ENCODE measurements at places on chromosomes 12 and 14.

DNA sequence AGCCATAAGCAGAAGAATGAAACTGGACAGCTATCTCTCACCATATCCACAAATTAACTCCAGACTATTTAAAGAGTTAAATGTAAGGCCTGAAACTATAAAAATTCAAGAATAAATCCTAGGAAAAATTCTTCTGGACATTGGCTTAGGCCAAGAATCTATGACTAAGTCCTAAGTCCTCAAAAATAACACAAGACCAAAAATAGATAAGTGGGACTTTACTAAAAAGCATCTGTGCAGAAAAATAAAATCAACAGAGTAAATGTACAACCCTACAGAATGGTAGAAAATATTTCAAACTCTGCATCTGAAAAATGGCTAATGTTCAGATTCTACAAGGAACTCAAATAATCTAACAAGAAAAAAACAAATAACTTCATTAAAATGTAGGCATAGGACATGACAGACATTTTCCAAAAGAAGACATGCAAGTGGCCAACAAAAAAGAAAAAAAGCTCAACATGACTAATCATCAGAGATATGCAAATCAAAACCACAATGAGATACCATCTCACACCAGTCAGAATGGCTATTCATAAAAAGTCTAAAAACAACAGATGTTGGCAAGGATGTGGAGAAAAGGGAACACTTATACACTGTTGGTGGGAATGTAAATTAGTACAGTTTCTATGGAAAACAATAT, 61.0 kb upstream of the PPFIA2 start:
- peak; percentile 62 for DNase-seq

DNA sequence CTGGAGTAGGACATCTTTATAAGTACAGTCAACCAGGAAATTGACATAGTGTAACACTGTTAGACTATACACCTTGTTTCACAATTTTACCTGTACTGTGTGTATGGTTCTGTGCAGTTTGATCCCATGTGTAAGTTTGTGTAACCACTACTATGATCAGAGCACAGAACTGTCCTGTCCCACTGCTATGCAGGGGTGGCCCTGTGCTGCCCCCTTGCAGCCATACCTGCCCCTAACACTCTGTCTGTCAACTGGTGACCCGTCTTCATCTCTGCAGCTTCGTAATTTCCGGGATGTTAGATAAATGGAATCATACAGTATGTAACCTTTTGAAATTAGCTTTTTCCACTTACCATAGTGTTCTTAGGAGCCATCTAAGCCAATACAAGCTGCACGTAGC, 58.7 kb upstream of the RD3L start:
- no peak for DNase-seq

DNA sequence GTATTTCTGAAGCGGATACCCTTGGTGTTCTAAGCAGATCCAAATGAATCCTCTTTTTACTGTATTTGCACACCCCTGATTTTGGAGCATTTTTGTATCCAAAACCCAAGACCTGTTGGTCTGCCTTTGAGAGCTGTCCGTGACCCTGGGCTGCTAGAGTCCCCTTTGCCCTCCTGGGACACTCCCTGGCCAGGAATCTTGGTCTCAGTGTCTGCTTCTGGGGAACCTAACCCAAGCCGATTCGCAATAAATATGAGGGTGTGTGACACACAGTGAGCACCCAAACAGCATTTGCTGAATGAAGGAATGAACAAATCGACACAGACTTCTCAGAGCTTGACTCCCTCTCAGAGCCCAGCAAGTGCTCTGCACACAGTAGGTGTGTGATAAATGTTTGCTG, 92.9 kb downstream of the SCARB1 start:
- DNase-seq = no peak

GRCh38 chr14:91354979-91355685, 62.5 kb downstream of the CCDC88C start:
- DNase-seq = no peak

GRCh38 chr14:79583738-79584408, 627.4 kb downstream of the DIO2 start:
- peak; percentile 87 for DNase-seq

- no peak for DNase-seq
Observed at GRCh38 chr14:67447033-67447381, 35.0 kb upstream of the PLEK2 start.

GRCh38 chr12:3662521-3662921, 90.4 kb downstream of the CRACR2A start:
- DNase-seq = no peak

GRCh38 chr12:19435831-19436497, 3.3 kb upstream of the AEBP2 start:
- no peak for DNase-seq

GRCh38 chr12:117622741-117623140, 261.3 kb upstream of the NOS1 start:
- DNase-seq = no peak

DNA sequence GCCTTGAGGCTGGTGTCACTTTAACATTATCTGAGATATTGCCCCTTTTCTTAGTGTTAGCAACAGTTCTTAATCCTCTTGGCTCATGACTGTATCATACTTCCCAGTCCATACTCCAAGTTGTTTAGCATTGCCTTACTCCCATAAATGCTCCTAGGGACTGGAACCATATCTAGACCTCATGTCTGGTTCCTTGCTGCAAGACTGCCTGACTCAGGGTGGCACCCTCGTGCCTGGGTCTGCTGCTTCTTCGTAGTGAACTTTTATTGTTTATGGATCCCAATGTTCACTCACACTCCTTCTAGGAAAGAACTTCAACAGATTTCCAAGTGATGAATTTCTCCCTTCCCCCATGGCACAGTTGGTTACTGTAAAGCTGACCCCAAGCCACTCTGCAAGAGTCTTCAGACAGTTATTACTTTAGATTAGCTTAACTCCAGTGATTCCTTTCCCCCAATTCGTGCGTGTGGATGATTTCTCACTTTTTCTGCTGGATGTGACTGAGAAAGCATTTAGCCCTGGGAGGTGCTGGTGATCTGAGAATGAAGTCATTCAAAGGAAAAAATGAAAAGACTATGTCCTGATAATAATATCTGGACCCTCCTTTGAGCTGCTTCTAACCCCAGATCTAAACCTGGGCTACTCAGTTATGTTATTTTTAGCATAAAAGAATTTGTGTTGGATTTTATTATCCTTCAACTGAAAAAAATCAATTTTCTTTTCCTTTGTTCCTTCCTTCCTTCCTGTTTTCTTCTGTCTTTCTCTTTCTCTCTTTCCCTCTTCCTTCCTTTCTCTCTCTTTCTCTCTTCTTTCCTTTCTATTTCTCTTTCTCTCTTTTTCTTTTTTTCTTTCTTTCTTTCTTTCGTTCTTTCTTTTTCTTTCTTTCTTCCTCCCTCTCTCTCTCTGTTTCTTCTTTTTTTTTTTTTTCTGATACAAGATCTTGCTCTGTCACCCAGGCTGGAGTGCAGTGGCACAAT, 47.5 kb upstream of the PPP1R12A start:
- DNase-seq = no peak

- peak; percentile 84 for DNase-seq
Observed at GRCh38 chr14:33165144-33165925, 226.7 kb downstream of the NPAS3 start.

DNA sequence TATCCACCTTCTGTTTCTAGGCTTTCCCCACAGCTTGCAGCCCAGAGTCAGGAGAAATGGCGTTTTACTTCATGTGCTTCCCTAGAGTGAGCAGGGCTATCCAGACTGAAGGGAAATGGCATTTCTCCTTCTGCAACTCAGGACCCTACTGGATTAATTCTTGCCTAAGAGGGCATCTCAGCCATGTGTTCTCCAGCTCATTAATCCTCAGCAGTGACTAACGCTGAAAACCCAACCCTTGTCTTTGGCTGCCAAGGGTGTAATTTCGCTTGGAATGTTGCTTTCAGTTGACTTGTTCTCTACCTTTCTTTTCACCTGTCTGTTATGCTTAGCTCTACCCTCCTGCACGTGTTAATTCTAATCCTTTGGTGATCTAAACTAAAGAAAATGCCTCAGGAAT, 21.0 kb upstream of the EMP1 start:
- peak; percentile 80 for DNase-seq

- DNase-seq = no peak
Observed at GRCh38 chr14:90981636-90982035, 78.8 kb downstream of the RPS6KA5 start.

GRCh38 chr12:47717443-47718193, 7.7 kb downstream of the ENDOU start:
- peak; percentile 27 for DNase-seq

GRCh38 chr12:87870493-87871460, 158.4 kb downstream of the C12orf50 start:
- peak; percentile 14 for DNase-seq

- no peak for DNase-seq
Observed at GRCh38 chr12:46445093-46445492, 72.5 kb upstream of the SLC38A2 start.

DNA sequence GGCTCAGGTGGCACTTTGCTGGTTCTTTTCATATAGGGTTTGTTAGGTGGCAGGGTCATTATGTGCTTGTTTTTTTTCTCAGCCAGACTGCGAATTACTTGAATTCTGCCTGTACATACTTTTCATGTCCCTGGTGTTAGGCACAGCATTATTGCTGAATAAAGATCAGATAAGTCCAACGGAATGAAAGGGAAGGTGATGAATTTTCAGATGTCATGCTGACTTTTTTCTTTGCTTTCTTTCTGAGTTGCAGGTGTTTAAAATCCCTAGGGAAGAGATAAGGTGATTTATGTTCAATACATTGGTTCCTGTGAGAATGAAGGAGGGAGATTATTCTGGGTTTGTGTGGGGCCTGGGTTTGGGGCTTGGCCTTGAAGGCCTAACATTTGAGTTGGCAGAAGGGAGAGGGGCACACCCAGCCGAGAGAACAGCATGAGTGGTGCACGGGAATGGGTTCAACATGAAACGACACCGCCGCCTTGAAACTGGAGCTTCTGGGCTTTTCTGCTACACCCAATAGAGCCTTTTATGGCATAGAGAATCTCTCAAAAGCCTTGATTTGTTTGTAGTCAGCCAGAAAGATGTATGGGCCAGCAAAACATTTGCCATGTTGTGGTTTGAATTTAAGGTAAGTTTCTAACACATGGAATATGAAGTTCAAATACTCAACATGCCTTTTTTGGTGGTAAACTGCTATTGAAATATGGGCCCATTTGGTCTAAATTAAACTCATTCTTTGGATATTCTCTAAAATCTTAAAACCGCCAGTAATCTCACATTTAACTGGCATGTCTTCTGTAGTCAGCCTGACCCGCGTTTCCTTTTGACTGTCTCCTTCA, 477.0 kb downstream of the PCNX1 start:
- DNase-seq = no peak

GRCh38 chr14:83992857-83993256, 1537.1 kb upstream of the FLRT2 start:
- DNase-seq = no peak

DNA sequence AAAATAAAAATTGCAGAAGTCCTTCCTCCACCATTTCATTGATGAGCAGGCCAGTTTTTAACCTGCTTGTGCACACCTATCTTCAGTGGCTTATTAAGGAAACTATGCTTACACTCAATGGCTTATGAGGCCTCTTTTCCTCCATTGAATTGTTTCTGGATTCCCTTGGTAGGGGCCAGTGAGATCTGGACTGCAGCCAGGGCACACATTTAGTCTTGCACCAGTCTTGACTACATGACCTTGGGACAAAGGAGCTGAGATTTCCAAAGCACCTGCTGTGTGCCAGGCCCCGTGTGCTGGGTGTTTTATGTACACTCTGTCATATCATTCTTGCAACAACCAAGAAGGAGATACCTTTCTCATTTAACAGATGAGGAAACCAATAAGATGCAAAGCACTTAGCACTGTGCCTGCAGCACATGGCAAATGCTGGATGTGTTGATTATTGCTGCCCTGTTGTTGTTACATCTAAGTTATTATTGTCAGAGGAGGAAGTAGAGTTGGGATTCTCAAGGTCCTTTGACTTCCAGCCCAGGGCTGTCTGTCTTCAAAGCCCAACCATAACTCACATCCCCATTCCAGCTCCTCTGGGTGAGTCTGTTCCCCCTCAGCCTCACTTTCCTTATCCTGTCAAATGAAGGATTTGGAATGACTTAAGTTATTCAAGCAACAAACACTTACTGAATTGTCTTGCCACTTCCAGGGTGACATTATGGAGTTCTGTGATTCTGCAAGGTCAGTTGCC, 31.6 kb upstream of the RIN3 start:
- no peak for DNase-seq

- no peak for DNase-seq
Observed at GRCh38 chr12:51898937-51899336, 8.4 kb upstream of the ACVRL1 start.

- no peak for DNase-seq
Observed at GRCh38 chr12:93244514-93245077, 133.1 kb upstream of the NUDT4 start.

DNA sequence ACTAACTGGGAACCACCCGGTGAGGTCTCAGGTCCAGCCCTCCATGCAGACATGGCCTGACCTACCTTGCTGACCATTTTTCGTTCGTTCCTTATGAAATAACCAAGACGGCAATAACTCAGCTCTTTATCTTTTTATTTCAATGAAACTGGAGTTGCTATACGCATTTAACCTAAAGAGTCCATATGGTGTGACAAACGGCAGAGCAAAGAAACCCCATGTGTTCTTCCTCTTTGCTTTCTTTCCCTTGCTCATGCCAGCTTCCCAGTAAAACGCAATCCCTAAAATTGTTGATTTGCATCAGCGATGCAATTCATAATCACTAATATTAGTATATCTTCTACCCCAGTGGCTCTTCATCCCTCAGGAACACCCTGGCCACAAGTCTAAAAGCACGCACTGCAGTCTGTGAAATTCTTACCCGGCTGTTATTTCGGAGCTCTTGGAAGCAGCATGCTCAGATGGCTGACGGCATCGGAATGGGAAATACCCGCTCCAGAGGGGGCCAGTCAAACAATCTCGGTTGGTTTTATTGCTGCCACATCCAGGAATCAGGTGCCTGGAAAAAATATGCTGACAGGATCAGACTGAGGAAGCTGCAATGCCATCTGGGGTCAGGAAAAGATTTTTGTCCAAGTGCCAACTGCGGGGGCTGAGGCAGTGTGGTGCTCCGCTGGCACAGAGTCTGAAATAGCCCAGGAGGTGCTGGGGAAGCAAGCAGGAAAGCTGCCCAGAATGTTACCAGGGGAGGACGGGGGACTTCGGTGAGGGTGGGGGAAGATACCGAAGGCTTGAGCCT, 28.2 kb upstream of the KCNA1 start:
- DNase-seq = no peak

GRCh38 chr14:51282517-51282916, 42.5 kb downstream of the TMX1 start:
- DNase-seq = no peak

GRCh38 chr12:7769999-7770398, 5.0 kb downstream of the NANOGNB start:
- DNase-seq = no peak

GRCh38 chr14:79466938-79467527, 744.3 kb downstream of the DIO2 start:
- DNase-seq = no peak

DNA sequence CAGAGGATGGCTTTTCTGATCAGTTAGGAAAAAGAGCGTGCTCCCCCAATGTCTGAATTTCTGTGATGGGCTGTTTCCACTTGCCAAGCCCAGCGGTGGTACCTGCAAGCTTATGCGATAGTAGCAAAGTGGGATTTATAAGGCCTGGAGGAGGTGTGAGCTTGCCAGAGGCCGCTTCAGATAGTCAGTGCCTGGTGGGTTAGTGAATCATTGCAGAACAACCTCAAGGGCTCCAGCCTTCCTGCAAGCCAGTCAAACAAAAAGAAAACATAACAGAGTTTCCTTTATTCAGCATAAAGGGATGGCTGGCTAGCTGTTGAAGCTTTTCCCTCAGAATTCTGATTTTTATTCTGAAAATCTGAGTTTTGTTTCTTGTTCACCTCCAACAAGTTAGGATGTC, 7.6 kb upstream of the BMP4 start:
- peak; percentile 55 for DNase-seq
